Stimulated activated CD4-positive, alpha-beta T cell treated with anti-CD3 and anti-CD28 coated beads, Interleukin-12 subunit alpha, Interleukin-12 subunit beta, amount 100 ng/mL, for 4 hours (primary cell): ENCODE measurements at places on chromosomes 1 and 21.

GRCh38 chr1:207959141-207959825 is 48.4 kb upstream of the CD34 start:
- peak; percentile 4 for DNase-seq

DNA sequence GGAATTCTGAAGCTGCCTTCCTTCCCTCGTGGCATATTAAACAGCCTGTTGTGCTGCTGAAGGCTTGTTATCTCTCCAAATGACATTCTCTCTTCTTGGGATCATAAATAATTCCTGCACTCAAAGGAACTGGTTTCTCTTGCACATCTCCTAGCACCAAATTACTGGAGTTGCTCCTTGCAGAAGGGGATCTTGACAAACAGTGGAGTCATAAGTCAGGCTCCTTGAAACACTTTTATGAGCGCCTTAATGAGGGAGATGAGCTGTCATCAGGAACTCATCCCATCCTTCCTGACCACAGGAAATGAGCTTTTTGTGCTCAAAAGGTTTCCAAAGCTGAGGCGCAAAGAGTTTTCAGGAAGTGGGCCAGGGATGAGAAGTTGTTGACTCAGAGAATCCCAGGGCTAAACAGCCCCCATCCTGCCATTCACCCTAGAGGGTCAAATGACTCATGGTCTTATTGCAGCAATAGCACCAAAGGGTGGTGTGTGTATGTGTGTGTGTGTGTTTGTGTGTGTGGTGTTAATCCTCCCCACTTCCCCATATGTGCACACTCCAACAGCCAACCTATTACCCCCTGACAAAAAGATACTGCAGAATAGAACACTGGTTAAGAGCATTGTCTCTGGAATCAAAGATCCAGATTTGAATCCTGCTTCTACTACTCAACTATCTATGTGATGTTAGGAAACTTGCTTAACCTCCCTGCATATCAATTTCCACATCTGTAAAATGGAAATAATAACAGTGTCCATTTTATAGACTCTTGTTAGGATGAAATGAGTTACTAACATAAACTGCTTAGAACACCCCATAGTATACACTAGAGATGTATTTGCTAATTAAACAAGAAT is 2.8 kb upstream of the PHC2 start:
- DNase-seq = no peak

DNA sequence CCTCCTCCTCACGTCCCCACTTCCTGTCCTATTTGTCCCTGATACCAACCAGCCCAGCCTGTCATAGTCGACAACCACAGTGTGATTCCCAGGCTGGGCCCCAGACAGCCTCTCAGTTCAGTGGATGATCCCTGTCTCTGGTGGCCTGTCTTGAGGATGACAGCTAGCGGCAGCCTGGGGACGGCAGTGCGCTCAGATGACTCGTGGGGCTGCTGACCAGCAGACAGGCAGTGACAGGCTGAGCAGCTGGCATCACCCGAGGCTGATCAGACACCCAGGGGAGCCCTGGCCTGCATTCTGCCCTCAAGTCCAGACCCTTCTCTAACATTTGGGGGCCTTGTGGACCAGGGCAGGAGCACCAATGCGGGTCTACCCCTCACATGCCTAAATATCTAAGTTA is 21.0 kb downstream of the NKAIN1 start:
- no peak for DNase-seq

- no peak for DNase-seq
These were observed 398.8 kb downstream of the TGFB2 start for GRCh38 chr1:218743861-218744505.

DNA sequence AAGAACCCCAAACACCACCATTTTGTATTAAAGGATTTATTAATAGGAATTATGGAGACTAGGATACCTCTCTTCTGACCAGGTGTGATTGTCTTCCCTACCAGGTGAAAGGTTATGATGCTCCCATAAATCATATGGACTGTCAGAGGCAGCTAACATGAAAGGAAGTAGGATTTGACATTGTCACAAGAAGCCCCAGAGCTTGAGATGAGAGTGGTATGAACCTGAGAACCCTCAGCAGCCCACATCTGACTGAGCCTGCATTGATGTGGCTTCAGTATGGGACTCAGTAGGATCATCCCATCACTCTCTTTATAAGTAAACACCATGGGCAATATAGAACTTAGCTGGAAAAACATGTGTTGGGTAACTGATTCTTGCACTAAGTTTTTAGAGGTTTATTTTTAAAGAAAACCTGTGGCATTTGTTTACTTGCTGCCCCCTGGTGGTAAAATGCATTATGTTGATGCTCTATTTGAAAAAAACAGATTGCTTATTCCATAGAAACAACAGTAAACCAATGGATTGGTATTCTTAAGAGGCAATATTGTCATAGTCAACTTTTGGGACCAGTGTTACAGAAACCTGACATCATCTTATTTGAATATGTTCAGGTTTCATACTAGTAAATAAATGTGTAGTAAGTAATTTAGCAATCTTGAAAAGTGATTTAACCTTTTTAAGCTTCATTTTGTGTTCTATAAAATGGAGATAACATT is 16.6 kb upstream of the CACYBP start:
- no peak for DNase-seq

DNA sequence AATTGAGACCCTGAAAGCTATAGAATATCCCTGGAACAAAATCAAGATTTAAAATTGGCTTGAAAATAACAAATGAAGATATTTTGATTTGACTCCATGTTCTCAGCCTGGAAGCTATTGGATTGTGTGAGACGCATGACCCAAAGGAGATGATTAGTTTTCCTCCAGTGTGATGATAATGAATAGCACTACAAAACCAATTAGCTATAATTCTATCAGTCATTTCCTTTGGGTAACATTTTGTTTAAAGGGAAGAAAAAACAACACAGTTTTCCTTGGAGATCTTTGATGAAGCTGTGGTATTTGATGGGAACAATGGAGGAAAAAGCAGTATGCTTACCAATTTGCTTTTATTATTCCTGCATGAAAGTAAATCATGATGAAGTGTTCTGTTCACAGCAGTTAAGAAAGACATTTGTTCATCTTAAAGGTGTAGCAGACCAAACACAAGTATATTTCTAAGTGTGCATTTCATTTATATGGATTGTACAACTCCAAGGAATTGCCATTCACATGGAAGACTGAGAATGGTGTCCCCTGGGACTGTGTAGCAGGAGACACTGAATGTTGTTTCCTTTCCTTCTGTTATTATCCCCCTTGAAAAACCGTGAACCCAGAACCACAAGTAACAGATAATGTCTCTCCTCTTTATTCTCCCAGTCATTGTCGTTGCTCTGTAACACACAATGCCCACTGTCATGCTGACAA is 111.4 kb downstream of the CACHD1 start:
- no peak for DNase-seq

- DNase-seq = no peak
These were observed 123.3 kb upstream of the IFFO2 start for GRCh38 chr1:19079541-19080472.

DNA sequence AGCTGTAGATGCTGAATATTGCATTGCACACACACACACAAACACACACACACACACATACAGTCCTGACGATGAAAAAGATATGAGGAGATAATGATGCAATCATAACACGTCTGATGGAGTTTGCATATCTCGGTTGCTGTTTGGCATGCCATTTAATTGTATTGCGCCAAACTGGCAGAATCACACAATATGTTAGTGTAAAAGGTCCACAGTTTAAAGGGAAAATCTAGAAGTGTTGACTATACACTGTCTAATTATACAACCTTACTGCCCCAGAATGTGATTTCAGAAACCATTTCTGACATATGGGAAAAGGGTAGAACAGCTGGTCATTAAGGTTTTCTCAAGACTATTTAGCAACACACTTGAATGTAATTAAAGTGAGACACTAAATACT is 123.7 kb upstream of the PROX1 start:
- DNase-seq = no peak

GRCh38 chr1:10665226-10665625 is 131.2 kb downstream of the CASZ1 start:
- no peak for DNase-seq

GRCh38 chr1:78587211-78587610 is 33.0 kb upstream of the IFI44L start:
- DNase-seq = no peak

DNA sequence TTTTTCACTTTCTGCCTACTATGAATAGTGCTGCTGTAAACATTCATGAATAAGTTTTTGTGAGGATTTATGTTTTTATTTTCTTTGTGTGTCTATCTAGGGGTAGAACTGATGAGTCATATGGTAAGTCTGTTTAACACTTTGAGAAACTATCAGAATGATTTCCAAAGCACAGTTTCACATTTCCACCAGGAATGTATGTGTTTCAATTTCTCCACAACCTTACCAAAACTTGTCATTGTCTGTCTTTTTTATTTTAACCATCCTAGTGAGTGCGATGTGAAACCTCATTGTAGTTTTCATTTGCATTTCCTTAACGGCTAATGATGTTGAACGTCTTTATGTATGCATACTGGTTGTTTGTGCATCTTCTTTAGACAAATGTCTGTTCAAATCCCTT is 23.5 kb downstream of the RNASEL start:
- DNase-seq = no peak

DNA sequence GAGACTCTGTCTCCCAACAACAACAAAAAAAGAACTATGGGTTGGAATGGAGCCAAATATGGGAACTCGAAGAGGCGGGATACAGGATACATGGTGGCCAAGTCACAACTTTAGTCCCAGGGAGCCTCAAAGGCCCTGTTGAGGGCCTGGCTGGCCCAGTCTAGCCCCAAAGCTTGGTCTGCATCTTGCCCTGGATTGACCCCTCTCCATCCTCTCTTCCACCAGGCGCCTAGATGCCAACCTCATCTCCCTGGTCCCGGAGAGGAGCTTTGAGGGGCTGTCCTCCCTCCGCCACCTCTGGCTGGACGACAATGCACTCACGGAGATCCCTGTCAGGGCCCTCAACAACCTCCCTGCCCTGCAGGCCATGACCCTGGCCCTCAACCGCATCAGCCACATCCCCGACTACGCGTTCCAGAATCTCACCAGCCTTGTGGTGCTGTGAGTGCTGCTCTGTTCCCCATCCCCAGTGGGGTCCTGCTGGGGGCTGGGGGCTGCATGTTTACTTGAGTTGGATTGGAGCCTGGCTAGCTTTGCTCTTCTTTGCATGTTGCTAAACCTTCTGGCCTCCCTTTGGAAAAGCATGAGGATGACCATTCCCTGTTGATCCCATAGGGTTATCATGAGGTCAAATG is 65.5 kb downstream of the UBE2T start:
- DNase-seq = no peak

- no peak for DNase-seq
These were observed 161.7 kb upstream of the EDN2 start for GRCh38 chr1:41646186-41646585.

DNA sequence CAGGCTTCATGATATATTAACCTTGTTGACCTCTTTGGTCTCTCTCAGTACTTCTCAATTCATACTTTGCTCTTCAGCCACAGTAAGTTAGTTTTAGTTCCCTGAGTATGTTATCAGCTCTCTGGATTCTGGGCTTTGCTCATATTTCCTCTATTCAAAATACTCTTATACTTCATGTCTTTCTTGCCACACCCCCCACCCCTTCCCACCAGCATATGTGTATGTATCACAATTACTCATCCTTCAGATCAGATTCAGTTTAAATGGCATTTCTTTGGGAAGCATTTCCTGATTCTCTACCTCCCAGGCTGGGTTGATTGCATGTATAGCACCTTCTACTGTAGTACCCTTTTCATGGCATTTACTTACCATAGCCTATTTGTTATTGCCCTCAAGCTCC is 28.3 kb downstream of the SLC30A7 start:
- peak; percentile 19 for DNase-seq

DNA sequence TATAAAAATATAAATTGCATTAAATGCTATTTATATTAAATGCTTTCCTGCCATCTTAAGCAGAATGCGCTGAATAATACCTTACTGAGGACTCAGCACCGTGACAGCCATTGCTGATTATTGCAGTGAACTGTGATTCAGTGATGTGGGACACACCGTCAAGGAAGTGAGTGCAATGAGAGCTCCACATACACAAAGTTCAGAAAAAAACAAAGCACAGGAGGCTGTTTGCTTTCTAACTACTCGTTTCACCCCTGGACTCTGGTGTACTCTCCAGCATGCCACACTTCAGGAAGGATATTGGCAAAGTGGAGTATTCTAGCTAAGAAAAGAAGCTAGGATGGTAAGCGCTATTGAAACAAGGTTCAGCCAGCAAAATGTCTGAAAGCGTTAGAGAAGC is 57.4 kb upstream of the CXADR start:
- DNase-seq = no peak

DNA sequence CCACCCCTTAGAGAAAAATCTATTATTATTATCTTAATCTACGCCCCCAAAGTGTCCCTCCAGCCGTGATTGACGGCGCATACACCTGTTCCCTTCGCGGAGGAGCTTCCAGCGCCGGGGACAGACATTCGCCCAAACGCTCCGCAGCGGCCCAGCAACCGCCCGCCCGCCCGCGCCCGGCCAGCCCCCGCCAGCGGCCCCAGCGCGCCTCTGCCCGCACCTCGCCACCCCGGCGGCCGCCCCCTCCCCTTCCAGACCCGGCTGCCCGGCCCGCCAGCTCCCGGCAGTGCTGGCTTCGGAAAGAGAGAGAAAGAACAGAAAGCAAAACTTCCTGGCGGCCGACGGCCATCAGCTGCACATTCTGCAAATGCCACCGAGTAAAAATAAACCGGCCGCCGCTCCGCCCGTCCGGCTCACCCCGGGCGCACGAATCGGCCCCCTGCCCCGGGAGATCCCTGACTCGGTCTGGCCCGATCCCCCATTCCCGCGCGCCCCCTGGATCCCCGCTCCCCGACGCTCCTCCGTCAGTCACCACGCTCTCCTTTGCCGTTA is 1.6 kb downstream of the CASZ1 start:
- no peak for DNase-seq

DNA sequence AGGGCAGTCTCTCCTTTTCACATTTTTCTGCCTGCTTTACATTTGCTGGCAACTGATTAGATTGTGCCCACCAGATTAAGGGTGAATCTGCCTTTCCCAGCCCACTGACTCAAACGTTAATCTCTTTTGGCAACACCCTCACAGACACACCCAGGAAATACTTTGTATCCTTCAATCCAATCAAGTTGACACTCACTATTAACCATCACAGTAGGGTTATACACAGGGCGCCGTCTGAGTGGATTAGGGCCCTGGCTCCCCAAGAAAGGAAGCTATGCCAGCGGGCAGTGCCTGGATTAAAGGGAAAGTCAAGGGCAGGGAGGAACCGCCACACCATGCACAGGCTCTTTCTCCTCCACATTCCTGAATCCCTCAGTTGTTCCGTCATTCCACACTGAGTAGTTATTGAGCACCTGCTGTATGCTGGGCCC is 56.2 kb downstream of the EVA1C start:
- DNase-seq = no peak
